Spinal cord (tissue), 10 donors: ENCODE measurements at places on chromosomes 3 and 15. TPM values are rescaled to one million over a fixed set of nuclear protein-coding genes. Genes with fewer than 3 reads are reported as not detected.

The LYZL4 gene
- not detected for total RNA-seq

The TMEM40 gene
- 0.20 TPM for total RNA-seq

The MED12L gene
- total RNA-seq = 11.9 TPM

The TMEM42 gene
- total RNA-seq = 11.1 TPM

The CHRNA3 gene
- total RNA-seq = 4.5 TPM

The ATP8B4 gene
- total RNA-seq = 7.3 TPM

The MPI gene
- 64.5 TPM for total RNA-seq

The BNC1 gene
- 0.22 TPM for total RNA-seq

The ARL14 gene
- not detected for total RNA-seq

The C3orf85 gene
- not detected for total RNA-seq

The CACNA2D3 gene
- 14.1 TPM for total RNA-seq

The ADAMTS9 gene
- 62.1 TPM for total RNA-seq

The NRG4 gene
- 8.7 TPM for total RNA-seq

The SEMA3B gene
- total RNA-seq = 41.2 TPM

The GOLGA6L22 gene
- total RNA-seq = not detected

The KCNAB1 gene
- 27.5 TPM for total RNA-seq

The SPINK8 gene
- 1.0 TPM for total RNA-seq

The DLEC1 gene
- total RNA-seq = 1.2 TPM

The ZNF80 gene
- not detected for total RNA-seq

The TEX55 gene
- total RNA-seq = not detected

The TNK2 gene
- total RNA-seq = 16.1 TPM

The TIGIT gene
- total RNA-seq = 0.17 TPM

The PDCD10 gene
- 88.1 TPM for total RNA-seq

The SLC2A2 gene
- total RNA-seq = 0.28 TPM

The LRRC15 gene
- total RNA-seq = 0.06 TPM

The FETUB gene
- total RNA-seq = not detected

The A4GNT gene
- total RNA-seq = not detected

The DCLK3 gene
- total RNA-seq = 3.0 TPM

The LRRN1 gene
- 57.4 TPM for total RNA-seq

The OR5K2 gene
- not detected for total RNA-seq

The RASL12 gene
- 18.8 TPM for total RNA-seq

The CSPG4 gene
- 18.1 TPM for total RNA-seq

The EPHB3 gene
- 9.3 TPM for total RNA-seq

The RFT1 gene
- 13.4 TPM for total RNA-seq

The MAP1A gene
- 71.6 TPM for total RNA-seq

The ESYT3 gene
- 4.9 TPM for total RNA-seq

The SLC35G2 gene
- 36.4 TPM for total RNA-seq

The RBP2 gene
- not detected for total RNA-seq

The PATL2 gene
- 2.0 TPM for total RNA-seq

The SAMD7 gene
- not detected for total RNA-seq

The GXYLT2 gene
- 26.4 TPM for total RNA-seq

The BTLA gene
- 0.10 TPM for total RNA-seq

The COL6A5 gene
- 0.20 TPM for total RNA-seq

The PRC1 gene
- total RNA-seq = 46.0 TPM

The P3H2 gene
- total RNA-seq = 7.5 TPM

The SUCNR1 gene
- 0.44 TPM for total RNA-seq

The TRIM42 gene
- not detected for total RNA-seq

The ANKUB1 gene
- total RNA-seq = 1.8 TPM

The CASR gene
- 0.11 TPM for total RNA-seq

The PRTG gene
- total RNA-seq = 11.9 TPM

The PP2D1 gene
- not detected for total RNA-seq

The KCNMB2 gene
- 7.8 TPM for total RNA-seq

The GRK7 gene
- total RNA-seq = 0.20 TPM

The PAK6 gene
- total RNA-seq = 4.4 TPM
